ENCODE measurements at places on chromosomes 16 and 17. TPM values are rescaled to one million over a fixed set of nuclear protein-coding genes. Genes with fewer than 3 reads are reported as not detected.

ABCA6 gene
- not detected for total RNA-seq

MPHOSPH6 gene
- total RNA-seq: 30.8 TPM

FSCN2 gene
- 0.40 TPM for total RNA-seq

DNA sequence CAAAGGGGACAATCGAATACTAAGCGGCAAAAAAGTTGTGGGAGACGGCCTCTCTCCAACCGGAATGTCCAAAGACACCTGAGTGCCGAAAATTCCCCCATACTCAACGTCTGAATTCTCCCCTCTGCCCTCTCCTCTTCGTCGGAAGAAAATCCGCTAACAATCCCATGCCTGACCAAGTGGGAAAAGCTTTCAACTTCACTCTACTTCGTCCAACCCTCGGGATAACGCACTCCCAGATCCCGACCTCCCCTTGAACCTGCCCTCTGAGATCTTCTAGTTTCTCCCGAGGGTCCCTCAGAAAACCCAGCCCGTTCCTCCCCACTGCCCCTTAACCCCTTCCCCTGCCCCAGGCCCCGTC, 961 bp downstream of the AMFR start:
- DNase-seq: no peak

- no peak for DNase-seq
Measured at GRCh38 chr17:12605222-12605621, 60.5 kb upstream of the MYOCD start.

DNA sequence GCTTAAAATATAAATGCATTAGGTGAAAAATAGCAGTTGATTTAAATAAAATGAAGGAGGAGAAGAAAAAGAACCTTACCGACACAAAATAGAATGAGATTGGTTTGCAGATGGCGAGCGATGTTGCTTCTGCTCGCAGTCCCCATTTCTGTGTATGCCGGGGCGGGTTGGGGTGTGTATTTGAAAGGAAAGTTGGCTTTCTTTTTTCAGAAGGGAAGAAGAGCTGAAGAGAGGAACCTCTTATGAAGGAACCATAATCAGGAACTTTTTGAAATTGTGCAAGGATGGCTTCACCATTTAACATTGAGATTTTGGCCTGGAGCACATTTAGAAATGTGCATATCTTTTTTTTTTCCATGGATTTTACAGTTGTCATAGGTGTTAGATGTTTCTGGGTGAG, at the start of gene IGSF6:
Gene IGSF6 (minus strand): TSS at position 156 of the 400 bp plus-strand sequence. CDS start 10 bp downstream, at position 146.
- no peak for DNase-seq

DNA sequence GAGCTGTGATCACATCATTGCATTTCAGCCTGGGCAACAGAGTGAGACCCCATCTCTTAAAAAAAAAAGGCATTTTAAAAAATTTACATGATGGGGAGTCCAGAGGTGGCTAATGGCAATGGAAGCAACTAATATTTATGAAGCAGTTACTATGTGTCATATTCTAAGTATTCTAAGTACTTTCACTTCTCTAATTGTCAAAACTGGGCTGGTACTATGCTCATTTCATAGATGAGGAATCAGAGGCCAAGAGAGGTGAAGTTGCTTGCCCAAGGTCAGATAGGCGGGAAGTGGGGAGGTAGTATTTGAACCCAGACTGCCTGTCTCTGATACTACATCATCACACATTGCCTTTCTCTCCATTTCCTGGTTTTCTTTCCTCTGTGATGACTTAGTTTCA, 50.7 kb downstream of the SLC5A11 start:
- DNase-seq: no peak
